CD4-positive, alpha-beta T cell treated with Interleukin-17A for 4 hours (primary cell): ENCODE measurements at places on chromosomes 7 and 10.

- no peak for DNase-seq
These were observed 31.2 kb downstream of the GRIFIN start for GRCh38 chr7:2445047-2445446.

DNA sequence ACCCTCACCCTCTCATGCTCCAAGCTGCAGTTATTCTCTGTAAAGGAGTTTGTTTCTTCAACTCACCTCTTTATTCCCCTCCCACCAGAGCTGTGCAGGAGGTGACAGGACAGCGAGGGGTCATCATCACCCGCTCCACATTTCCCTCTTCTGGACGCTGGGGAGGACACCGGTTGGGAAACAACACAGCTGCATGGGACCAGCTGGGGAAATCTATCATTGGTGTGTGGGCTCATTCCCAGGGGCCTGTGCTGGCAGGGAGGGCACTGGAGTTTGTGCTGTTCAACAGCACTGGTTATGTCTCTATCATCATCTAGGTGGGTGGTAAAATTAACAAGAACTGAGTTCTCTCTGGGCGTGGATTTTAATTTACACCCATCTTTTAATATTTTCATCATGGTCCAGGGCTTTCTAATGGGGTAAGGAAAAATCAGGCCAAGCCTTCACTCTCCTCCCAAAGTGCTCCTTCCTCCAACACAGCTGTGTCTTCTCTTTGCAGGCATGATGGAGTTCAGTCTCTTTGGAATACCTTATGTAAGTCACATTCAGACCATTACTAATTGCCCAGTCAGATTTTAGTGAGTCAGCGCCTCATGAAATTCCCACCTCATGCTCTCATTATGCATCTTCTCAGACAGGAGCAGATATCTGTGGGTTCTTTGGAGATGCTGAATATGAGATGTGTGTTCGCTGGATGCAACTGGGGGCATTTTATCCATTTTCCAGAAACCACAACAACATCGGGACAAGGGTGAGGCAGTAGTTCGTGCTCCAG is 61.6 kb downstream of the PRSS58 start:
- no peak for DNase-seq

GRCh38 chr7:130639388-130639787 is 29.2 kb downstream of the COPG2 start:
- no peak for DNase-seq

DNA sequence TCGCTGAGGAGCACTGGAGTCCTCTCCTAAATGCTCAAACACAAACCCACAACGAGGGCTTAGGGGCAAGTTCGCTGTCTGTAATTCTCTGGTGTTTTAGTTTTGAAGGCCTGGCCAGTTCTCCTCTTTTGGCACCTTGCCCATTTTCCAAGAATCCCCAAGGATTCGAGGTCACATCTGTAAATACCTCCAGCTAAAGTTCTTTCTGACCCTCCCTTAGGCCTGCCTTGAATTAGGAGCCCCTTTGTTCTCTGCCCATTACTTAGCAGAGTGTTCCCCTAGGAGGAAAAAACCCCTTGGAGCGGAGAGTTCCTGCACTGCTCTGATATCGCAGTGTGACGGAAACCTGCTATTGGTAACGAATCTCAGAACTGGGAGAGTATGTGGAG is 743 bp upstream of the PYROXD2 start:
- DNase-seq: no peak

GRCh38 chr7:123690550-123690949 is 34.9 kb downstream of the LMOD2 start:
- no peak for DNase-seq

DNA sequence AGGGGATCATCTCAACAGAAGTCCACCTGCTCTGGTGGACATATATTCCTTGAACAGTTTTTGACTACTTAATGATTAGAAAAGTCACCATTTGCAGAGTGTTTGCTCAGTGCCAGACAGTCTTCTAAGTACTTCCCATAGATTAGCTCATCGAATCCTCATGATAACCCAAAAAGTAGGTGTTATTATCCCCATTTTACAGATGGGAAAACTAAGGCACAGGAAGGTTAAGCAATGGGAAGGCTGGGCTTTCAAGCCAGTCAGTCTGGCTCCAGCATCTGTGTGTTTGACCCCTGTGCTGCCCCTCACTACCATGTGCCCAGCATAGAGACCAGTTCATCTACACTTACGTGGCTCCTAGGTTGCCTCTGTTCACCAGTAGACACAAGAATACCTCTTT is 15.9 kb downstream of the CDHR3 start:
- no peak for DNase-seq

GRCh38 chr7:21352540-21353387 is 75.1 kb upstream of the SP4 start:
- no peak for DNase-seq

DNA sequence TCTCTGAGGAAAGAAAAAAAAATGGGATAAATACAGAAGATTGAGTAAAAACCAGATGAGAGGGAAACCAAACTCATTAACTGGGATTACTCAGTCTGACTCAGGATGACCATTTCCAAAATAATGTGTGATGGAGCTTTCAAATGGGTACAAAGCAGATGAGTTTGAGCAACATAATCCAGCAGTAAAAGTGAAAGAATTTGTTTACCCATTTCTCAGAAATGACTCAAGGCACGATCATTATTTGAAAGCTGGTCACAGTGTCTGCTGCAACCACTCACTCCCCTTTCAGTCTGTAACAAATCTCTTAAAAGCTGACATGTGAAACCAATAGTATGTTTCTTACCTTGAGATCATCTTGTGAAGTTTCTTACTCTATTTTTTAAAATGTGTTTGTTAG is 104.7 kb upstream of the KLF14 start:
- DNase-seq: no peak

GRCh38 chr10:122849900-122850605 is 4.4 kb upstream of the CUZD1 start:
- DNase-seq: no peak

DNA sequence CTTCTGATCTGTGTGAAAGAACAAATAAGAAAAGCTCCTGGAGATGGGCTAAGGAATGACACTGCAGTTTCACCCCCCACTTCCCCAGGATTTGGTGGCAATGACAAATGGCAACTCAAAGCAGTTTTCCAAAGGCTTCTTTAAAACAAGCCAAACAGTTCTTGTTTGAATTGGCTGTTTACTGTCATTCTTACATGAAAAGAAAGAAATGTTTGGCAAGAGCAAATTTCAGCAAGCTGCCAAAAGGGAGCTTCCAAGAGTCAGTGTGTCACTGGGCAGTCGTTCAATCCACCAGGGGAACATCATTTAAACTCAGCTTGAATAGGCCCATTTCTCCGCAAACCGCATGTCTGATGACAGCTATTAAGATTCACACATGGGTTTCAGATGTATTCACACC is 119.0 kb upstream of the RHOBTB1 start:
- no peak for DNase-seq

- no peak for DNase-seq
These were observed 22.2 kb downstream of the VOPP1 start for GRCh38 chr7:55550010-55550663.

- peak; percentile 12 for DNase-seq
These were observed 81.2 kb downstream of the HIPK2 start for GRCh38 chr7:139696552-139696951.

- no peak for DNase-seq
These were observed 89.5 kb downstream of the ZNF92 start for GRCh38 chr7:65463184-65463583.

- no peak for DNase-seq
These were observed 384.4 kb upstream of the AUTS2 start for GRCh38 chr7:69213878-69214277.

GRCh38 chr10:12594448-12594944 is 245.1 kb downstream of the CAMK1D start:
- peak; percentile 46 for DNase-seq

DNA sequence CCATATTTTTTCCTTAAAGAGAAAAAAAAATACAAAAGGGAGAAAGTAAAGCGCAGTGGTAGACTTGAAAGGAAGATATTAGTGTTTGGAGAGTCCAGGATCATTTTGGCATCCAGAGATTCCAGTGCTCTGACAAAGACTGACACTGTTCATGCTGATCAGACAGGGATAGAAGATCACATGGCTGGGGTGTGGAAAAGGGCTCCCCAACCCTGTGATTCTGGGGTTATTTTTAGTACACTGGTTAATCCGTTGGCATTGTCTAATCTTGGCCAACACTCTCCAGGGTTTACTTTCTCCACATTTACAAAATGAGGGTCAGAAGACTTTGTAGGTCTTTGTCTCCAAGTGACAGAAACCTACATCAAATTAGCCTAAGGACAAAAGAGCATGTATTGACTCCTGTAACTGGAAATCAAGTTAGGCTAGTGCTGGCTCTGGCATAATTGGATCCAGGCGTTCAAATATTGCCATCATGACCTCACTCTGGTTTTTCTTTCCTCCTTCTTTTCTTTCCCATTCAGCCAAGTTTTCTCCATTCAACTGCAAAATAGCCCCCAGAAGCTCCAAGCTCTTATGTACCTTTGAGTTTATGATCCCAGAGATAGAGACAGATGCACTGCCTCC is 181.6 kb downstream of the PHTF2 start:
- DNase-seq: no peak

DNA sequence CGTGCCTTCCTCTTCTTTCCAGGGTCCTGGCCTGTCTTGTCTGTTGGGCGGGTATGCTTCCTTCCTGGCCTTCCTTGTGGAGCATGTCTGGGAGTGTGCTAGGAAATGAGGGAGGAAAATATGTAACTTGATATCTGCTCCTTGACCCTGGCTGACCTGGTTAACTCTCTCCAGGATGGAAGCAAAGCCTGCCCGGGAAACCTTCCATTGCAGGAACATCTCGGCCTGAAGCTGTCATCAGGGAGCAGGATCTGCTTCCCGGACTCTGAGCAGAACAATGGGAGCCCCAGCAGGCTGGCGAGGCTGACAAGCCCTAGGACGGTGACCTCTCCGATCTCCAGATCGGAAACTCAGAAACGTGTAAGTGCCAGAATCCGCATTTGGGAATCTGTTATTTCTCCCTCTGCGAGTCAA is 340.3 kb downstream of the FRMD4A start:
- no peak for DNase-seq

DNA sequence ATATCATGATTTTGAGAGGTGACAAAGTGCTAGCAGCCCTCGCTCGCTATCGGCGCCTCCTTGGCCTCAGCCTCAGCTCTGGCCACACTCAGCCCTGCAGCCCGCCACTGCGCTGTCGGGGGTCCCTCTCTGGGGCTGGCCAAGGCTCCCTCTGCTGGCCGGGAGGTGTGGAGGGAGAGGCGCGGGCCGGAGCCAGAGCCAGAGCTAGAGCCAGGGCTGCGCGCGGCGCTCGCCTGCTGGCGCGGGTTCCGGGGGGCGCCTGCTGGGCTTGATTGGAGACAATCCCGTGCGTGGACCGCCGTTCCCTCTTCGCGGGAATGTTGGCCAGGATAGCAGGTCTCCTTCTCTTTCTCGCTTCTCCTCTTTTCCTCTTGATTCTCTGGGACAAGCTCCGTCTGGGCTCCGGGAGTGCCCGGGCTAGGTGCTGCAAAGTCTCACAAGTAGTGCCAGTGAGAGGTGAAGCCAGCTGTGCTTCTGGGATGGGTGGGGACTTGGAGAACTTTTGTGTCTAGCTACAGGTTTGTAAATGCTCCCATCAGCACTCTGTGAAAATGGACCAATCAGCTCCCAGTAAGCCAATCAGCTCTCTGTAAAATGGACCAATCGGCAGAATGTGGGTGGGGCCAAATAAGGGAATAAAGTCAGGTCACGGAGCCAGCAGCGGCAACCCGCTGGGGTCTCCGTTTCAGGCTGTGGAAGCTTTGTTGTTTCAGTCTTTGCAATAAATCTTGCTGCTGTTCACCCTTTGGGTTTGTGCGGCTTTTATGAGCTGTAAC is 43.4 kb upstream of the ELMO1 start:
- no peak for DNase-seq

DNA sequence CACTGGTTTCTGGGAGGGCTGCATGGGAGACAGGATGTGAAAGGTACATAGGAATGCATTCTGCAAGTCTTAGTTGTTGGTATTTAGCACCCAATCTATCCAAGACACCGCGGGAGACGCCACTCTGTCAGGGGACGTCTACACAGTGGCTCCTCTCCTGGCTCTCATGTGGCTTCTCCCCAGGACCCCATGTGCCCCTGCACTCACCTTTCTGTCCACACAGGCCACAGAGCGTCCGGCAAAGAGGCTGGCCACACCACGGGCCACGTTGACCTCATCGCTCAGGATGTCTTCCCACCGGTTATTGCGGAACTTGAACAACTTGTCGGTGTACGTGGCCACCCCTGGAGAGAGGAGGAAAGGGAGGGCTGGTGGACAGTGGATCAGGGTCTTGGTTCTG is 73.4 kb downstream of the GOLGA7B start:
- no peak for DNase-seq

DNA sequence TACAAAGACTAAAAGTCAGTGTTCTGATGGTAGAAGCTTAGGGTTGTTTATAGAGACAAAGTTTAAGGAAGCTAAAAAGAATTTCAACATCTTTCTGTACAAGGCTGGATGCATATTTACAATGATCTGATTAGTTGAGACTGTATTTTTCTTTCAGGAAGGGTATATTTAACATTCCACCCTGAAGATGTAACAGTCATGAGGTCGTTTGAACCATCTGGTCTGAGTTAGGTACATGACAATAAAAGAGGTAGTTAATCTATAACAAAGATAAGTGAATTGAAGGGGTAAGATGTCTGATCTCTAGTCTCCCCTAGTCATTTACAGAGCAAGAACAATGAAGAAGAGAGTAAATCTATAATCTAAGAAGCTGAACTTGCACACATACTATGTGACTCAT is 821.2 kb downstream of the CNTNAP2 start:
- DNase-seq: no peak

GRCh38 chr7:55624813-55625212 is 52.5 kb upstream of the VOPP1 start:
- no peak for DNase-seq
